ENCODE measurements at places on chromosomes 16 and 17.

- DNase-seq, result no peak
Observed at GRCh38 chr17:67276075-67276474, 31.1 kb upstream of the HELZ start.

DNA sequence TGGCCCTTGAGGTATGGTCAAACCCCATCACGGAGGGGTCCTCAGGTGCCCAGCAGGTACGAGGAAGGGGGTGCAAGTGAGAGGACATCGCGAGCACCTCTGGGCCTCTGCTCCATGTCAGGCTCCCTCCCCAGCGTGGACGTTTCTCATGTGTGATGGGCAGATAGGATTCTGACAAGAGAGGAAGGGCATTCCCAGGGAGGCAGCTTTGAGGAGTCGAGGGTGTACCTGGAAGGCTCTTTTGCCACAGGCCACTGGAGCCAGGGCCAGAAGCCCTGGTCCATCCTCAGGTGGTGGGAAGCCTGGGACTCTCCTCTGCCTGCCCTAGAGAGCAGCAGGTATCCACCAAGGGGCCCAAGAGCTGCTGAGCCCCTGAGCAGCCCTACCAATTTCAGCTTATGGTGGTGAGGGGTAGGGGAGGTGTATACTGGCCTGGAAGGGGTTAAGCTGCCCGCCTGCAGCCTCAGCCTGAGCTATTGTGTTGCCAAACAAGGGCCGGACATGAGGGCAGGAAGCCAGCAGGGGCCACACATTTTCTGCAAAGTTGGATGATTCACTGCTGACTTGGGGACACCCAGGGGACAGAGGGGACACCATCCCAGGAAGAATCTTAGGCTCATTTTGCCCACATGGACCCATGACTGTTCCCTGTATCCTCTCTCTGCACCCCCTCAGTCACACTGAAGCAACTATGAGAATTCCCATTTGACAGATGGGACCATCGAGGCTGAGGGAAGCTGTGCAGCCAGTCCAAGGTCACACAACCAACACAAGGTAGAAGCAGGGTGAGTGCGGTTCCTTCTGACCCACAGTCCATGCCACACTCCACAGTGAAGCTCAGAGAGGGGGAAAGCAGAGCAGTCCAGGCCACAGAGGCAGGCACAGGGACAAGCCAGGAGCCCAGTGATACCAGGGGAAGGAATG is 1.7 kb downstream of the CDH5 start:
- DNase-seq, result no peak

DNA sequence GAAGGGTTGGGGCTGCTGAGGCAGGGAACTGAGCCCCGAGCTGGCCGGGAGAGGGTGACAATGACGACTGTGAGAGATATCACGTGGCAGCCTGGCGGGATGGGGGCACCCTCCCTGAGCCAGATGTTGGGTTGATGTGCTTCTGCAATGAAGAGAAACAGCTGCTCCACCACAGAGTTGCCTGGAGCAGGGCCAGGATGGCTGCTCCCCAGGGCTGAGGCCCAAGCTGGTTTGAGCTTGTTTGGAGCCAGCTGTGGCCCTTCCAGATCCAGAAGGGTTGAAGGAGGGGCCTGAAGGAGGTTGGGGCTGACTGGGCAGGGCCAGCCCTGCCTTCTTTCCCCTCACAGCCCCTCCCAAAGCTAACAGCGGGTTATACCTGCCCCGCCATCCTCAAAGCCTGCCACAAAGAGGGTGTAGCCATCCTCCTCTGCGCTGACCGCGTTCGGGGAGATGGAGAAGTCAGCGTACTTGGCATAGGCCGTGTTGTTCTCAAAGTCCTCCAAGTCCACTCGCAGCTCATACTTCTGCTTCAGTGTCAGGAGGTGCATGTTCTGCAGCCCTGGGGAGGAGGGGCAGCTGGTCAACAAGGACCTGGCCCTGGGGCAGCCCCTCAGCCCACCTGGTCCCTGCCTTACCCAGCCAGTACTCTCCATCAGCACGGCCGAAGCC is 2.1 kb downstream of the MFAP4 start:
- peak; percentile 94 for DNase-seq

DNA sequence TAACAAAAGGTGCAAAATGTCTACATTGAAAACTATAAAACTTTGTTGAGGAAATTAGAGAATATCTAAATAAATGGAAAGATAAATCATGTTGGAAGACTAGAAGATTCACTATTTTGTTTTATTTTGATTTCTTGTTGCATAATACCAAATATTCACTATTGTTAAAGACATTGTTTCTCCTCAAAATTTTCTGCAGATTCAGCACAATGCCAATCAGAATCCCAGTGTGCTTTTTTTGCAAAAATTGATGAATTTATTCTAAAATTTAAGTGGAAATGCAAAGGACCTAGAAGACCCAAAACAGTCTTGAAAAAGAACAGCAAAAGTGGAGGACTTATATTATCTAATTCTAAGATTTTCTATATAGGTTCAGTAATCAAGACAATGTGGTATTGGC is 40.4 kb downstream of the TTLL6 start:
- no peak for DNase-seq

DNA sequence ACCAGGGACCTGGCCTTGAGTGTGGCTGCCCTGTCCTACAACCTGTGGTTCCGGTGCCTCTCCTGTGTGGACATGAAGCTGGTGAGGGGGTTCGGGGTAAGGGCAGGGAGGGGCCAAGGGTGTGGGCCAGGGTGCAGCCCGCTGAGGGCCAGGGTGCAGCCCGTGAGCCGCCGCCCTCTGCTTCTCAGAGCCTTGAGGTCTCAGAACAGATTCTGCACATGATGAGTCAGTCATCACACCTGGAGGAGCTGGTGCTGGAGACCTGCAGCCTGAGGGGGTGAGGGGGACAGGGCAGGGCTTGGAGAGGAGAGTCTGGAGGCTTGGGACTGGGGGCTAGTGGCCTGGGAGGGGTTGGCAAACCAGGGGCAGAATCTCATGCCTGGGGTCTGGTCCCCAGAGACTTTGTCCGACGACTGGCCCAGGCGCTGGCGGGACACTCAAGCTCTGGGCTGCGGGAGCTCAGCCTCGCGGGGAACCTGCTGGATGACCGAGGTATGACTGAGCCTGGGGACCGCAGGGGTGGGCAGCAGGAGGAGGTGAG is 2.2 kb downstream of the CARMIL2 start:
- no peak for DNase-seq

GRCh38 chr17:65925606-65926307 is 266.2 kb downstream of the CEP112 start:
- DNase-seq, result peak; percentile 46

- DNase-seq, result no peak
Observed at GRCh38 chr16:48326915-48327314, 58.3 kb downstream of the SIAH1 start.

DNA sequence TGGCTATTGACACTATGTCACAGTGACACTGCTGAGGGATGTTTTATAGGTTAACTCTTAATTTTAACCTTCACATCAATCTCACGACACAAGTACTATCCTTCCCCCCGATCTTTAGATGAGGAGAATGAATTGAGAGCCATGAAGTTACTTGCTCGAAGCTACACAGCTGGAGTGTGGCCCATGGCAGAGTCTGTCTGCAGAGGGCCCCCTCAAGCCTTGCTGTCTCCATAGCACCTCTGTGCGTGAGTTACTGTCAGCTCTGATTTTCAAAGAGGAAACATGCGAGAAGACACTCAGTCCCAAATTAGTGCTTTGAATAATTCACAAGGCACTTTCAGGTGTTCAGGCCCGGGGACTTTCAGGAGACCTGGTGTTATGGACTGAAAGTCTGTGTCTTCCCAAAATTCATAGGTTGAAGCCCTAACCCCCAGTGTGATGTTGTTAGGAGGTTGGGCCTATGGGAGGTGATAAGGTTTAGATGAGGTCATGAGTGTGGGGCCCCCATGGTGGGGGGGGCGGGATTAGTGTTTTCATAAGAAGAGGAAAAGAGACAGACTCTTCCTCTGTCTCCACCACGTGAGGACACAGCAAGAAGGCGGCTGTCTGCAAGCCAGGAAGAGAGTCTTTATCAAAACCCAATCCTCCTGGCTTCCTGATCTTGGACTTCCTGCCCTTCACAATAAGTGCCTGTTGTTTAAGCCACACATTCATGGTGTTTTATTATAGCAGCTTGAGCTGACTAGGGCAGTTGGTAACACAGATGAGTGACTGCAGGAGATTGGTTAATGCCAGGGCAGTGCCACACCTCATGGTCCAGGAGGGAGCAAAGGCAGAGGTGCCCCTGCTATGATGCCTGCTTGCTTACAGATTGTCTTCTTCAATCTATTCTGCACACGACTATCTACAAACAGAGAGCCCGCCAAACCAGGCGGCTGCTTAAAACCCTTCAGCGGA is 281.8 kb downstream of the HAPSTR1 start:
- no peak for DNase-seq

DNA sequence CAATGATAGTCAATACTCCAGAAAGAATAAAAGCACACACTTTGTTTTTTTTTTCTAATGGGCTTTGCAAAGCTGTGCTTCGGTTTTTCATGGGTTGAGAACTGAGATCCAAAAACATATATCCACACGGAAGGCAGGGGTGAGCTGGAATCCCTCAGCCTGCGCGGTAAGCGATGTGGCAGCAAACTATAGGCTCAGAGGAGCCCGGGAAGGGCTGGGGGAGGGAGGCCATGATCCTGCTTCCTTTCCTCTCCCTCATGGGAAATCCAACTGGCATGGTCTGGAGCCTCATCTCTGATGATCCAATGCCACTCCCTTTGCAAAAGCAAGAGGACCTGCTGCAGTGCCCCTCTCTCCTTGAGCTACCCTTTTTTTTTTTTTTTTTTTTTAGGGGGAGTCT is 8.2 kb downstream of the RBFOX3 start:
- DNase-seq, result no peak

DNA sequence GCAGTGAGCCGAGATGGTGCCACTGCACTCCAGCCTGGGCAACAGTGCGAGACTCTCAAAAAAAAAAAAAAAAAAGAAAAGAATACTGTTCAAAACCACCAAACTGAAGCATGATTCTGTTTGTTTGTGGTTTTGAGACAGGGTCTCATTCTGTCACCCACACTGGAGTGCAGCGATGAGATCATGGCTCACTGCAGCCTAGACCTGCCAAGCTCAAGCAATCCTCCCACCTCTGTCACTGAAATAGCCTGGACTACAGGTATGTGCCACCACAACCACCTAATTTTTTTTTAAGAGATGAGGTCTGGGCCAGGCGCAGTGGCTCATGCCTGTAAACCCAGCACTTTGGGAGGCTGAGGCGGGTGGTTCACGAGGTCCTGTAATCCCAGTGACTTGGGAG is 4.3 kb downstream of the SUMO2 start:
- DNase-seq, result no peak
